Subcutaneous adipose tissue (tissue), 4 donors: ENCODE measurements at places on chromosomes 6 and 20. TPM values are rescaled to one million over a fixed set of nuclear protein-coding genes. Genes with fewer than 3 reads are reported as not detected.

The FAM110A gene
- total RNA-seq, result 2.7 TPM

The TREML2 gene
- not detected for total RNA-seq

The PRL gene
- not detected for total RNA-seq

The COX4I2 gene
- total RNA-seq, result 5.5 TPM

The RNF144B gene
- 20.9 TPM for total RNA-seq

The SYCP2 gene
- 3.8 TPM for total RNA-seq

The SEL1L2 gene
- total RNA-seq, result not detected

The ARFGAP1 gene
- total RNA-seq, result 46.2 TPM

The LSM14B gene
- 20.9 TPM for total RNA-seq

The HIVEP2 gene
- 17.5 TPM for total RNA-seq

The ARMH2 gene
- total RNA-seq, result not detected

The ZC2HC1B gene
- not detected for total RNA-seq

The TOX2 gene
- not detected for total RNA-seq

The MCHR2 gene
- total RNA-seq, result not detected

The SUMO4 gene
- total RNA-seq, result 6.7 TPM

The EEF1A2 gene
- total RNA-seq, result not detected

The CRIP3 gene
- total RNA-seq, result 2.0 TPM

The COL12A1 gene
- 216 TPM for total RNA-seq

The PRPH2 gene
- 0.44 TPM for total RNA-seq

The SLC22A7 gene
- total RNA-seq, result not detected

The PSMB1 gene
- total RNA-seq, result 291 TPM

The TRIM10 gene
- not detected for total RNA-seq

The PAX1 gene
- total RNA-seq, result not detected

The TBXT gene
- total RNA-seq, result not detected

The MPIG6B gene
- total RNA-seq, result not detected

The PAK5 gene
- not detected for total RNA-seq

The DDO gene
- 2.2 TPM for total RNA-seq

The C2 gene
- total RNA-seq, result 47.3 TPM

The ZBTB46 gene
- total RNA-seq, result 7.5 TPM

The PRND gene
- total RNA-seq, result not detected

The ADGRF1 gene
- not detected for total RNA-seq

The ADAM33 gene
- 43.9 TPM for total RNA-seq

The GTSF1L gene
- not detected for total RNA-seq

The NNAT gene
- 11.0 TPM for total RNA-seq

The ZSCAN16 gene
- 4.0 TPM for total RNA-seq

The CDSN gene
- total RNA-seq, result not detected

The CNR1 gene
- total RNA-seq, result 45.5 TPM

The NINL gene
- 4.6 TPM for total RNA-seq

The CST2 gene
- total RNA-seq, result not detected

The YIPF3 gene
- 64.1 TPM for total RNA-seq

The RIPPLY2 gene
- not detected for total RNA-seq

The HLA-DRB5 gene
- 0.66 TPM for total RNA-seq

The PROKR2 gene
- total RNA-seq, result not detected

The KHDC1 gene
- 0.88 TPM for total RNA-seq

The PGC gene
- not detected for total RNA-seq

The PCK1 gene
- 207 TPM for total RNA-seq

The CNKSR3 gene
- 3.3 TPM for total RNA-seq

The BIRC7 gene
- 3.9 TPM for total RNA-seq

The RSPO3 gene
- 2.3 TPM for total RNA-seq

The PLN gene
- 10.4 TPM for total RNA-seq

The LY6G6D gene
- total RNA-seq, result not detected

The RSPH4A gene
- 0.17 TPM for total RNA-seq
